ENCODE measurements at places on chromosomes 16 and 17.

DNA sequence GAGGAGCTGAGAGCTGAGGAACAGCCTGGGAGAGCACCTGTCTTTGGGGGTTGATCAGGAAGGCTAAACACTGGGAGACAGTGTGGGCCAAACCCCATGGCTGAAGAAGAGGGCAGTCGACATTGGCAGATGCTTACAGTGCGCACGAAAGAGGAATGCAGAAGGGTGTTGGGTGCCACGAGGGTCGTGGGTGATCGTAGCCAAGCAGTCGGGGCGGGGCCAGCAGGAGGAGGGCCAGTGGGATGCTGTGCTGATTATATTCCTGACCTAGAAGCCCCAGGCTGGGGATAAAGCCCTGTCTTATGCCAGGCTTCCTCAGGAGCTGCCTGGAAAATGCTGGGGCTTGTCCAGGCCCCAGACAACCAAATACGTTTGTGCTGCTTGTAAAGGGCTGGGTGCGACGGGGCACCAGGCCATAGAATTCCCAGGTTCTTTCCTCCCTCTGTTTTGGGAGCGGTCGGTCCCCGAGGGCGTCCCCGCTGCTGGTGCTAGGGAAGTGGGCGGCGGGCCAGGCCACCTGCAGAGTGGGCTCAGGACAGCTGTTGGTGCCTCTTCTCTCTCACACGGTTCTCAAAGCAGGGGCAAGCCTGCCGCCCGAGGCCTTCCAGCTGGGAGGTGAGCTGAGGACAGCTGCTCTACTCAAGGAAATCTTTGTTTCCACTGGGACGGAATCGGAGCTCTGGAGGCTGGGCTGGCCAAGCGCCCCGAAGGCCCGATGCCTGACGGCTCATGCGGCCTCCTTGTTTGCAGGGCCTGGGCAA is 10.0 kb downstream of the C1QTNF1 start:
- no peak for DNase-seq

DNA sequence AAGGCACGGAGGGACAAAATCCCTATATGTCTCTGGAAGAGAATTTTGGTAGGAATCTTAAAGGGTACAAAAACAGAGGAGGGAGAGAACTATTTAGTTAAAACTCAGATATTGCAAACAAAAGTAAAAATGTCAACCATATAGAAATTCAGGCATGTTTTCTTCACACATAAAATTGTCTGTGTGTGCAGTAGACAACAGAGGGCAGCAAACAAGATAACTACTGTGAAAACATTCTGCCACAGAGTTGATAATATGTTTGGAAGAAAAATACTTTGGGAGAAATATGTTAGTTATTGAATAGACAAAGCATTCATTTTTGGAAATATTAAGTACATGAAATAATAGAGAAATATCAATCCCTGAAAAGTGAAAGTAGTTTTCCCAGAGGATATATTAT is 56.2 kb downstream of the SNX11 start:
- no peak for DNase-seq

DNA sequence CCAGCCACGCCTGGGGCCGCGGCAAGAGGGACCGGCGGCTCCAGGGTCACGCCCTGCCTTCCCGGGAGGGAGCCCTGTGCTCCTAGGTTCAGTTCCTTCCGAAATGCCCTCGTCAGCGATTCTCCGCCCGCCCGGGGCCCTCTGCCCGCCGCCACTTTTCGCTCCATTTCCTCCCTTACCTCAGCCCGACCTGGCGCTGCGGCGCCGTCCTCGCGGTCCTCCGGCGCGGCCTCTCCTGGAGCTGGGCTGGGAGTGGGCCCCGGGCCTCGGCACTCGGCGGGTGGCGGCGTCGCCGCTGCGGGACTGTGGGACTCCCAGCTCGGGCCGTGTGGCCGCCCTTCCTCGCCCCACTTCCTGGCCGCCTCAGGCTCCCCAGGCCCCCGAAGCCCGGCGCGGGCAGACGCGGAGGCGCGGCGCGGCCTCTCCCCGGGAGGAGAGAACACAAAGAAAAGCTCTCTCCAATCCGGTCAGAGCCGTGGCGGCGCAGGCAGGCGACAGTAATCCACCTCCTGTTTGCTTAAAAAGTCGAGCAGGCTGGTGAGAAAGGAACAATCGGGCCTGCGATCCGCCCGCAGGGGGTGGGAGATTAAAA is 1.6 kb downstream of the BAHCC1 start:
- no peak for DNase-seq

DNA sequence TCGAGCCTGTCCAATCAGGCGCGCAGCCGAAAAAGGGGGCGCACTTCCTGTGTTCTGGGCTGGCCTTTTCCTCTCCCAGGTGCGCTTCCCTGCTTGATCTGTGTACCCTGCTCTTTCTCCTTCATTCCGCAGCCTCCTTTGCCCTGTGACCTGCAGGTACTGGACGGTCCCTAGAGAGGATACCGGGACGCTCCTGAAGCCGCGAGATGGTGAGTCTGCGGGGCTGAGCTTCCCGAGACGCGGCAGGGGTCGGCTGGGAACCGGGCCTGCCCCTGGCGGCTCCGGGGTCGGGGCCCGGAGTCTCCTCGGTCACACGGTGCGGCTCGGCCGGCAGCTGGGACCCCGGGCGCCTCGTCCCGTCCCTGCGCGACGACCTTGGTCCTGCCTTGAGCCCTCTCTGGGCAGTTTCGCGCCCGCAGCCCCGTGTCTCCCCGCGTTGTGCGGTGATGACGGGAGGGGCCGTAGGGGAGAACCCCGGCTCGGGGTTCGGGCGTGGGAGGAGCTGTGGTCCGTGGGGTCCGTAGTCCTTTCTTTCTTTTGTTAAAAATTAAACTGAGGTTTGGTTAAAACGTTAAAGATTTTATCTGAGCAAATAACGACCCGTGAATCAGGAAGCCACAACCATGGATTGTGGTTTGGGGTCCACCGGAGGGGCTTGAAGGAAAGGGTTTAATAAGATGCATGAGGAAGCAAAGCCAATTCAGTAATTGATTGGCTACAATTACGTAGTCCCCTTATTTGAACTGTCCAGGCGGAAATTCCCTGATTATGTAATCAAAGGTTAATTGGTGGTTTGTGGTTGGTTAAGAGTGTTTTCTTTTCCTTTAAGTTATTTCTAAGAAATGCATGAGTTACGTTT is 172.8 kb upstream of the ZNF267 start:
- peak; percentile 82 for DNase-seq

DNA sequence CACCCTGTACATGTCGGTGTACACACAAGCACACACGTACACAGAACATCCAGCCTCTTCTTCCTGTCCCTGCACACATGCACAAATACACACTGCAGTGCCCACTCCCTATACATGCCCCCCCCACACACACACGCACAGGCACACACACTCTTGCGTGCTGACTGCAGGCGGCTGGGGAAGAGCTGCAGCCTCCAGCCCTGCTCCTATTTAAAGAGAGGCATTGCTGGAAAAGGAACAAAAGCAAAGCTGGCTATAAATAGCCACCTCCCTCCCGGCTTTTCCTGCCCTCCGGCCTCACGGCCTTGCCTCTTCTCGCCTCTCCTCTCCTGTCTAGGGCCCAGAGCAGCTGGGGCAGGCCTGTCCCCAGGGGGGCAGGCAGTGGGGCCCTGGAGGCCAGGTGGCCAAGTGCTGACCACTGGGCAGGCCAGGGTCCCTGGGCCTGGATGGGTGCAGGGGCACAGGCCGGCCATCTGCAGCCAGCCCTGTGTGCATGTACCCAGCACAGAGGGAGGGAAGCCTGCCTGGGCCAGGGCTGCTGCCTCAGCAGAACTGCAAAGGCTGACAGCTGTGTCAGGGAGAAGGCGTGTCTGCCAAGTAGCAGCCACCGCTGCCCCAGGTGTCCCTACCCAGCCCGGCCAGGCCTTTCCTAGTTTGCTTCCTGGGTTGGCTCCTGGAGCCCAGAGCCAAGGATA is 25.4 kb downstream of the RTN4RL1 start:
- no peak for DNase-seq

GRCh38 chr16:59469266-59469665 is 735.1 kb upstream of the GOT2 start:
- no peak for DNase-seq

GRCh38 chr16:75695708-75696107 is 5.6 kb downstream of the DUXB start:
- no peak for DNase-seq

DNA sequence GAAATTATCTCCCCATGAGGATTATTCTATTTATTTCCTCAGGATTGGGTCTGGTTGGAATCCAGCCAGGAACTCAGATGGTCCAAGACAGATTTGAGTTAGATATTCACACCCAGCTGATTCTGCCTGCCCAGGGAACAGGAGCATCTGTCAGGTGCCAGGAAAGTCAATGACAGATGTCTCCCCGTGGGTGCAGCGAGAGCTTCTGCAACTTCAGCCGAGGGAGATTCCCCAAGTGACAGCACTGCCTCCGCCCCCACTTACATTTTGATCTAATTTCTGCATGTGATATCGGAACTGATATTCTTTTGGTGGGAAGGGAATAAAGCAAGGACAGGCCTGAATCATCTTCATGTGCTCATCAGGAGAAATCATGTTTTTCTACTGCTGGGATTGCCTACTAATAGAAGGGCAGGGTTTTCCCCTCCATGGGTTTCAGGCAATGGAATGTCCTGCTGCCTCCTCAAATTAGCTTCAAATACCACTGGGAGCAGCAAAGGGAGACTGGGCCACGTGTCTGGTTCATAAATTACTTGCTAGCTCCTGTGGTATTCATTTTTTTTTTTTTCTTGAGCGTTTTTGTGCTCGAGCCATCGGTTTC is 15.7 kb upstream of the DHX8 start:
- DNase-seq: no peak

- DNase-seq: peak; percentile 25
Observed at GRCh38 chr17:58666858-58667267, 25.0 kb downstream of the TEX14 start.

GRCh38 chr17:28574526-28574925 is 2.2 kb downstream of the ALDOC start:
- no peak for DNase-seq

- DNase-seq: no peak
Observed at GRCh38 chr16:16928532-16929109, 542.1 kb downstream of the XYLT1 start.

DNA sequence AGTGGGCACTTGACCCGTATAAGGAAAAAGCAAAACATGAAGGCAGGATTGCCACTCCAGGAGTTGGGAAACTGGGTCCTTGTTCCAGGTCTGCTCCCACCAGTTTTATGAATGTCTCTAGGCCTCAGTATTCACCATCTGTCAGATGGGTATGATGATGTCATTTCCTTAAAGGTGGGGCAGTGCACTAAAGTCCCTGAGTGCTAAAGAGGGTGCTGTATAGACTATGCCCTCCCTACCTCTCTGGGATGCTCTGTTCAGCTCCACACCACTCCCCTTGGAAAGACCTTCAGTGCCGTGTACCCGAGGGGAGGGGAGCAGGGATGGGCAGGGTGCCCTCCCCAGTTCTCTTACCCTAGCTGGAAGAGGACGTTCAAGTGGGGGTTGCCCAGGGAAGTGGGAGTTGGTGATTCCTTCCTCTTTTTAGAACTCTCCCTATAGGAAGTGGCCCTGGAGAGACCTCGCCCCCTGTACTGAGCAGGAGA is 2.2 kb downstream of the LASP1 start:
- no peak for DNase-seq

- DNase-seq: no peak
Observed at GRCh38 chr16:8555400-8555799, 34.9 kb downstream of the TMEM114 start.

DNA sequence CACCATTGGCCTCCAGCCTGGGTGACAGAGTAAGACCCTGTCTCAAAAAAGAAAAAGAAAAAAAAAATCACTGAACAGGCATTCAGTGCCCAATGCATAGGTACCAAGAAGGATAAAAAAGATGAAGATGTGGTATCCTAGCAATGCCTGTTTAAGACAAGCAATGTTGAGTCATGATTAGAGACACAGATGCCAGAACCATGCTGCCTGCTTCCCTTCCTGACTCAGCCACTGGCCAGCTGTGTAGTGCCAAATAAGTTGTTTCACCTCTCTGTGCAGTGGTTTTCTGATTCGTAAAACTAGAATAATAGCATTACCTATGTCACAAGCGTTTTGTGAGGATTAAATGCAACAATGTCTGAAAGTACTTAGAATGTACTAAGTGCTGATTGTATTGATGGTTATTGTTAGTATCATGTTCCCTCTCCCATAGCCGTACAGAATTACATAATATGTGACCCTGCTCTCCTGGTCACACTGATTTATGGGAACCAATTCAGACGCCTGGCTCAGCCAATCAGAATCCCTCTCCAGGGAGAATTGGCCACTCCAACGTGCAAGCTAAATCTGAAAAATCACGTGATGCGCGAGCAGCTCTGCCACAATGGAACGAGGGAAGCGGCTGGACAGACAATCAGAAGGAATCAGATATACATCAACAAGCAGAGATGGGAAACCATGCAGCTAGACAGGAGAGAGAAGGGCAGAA is 241.9 kb downstream of the SLC39A11 start:
- DNase-seq: no peak

DNA sequence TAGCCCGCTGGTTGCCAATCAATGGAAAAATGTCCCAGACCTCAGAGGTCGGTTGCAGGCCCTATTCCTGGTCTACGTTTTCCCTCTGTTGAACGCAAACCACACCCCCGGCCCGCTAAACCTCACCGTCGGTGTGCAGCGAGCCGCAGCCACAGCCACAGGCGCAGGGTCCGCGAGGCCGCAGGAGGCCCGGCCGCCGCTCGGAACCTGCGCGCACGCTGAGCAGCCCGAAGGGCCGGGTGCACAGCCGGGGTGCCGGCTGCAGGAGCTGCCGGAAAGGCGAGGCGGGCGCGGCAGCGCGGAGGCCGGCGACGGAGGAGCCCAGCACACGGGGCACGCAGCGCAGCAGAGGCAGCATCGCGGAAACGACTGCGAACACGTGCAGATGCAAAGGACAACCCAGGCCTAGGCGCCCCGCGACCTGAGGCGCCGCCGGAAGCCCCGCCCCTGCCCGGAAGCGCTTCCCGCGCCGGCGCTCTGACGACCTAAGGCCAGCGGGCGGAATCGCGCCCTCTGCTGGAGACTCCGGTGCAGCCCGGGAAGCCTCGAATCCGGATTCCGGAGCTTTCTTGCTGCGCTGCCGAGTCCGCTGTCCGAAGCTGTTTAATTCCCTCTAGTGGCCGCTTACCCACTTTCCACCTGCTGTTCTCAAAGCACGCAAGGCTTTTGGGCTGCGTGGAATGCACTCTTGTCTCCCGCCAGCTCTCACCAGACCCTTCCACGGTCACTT is at the start of gene C1QBP:
C1QBP (minus strand) TSS at position 440 of the 730 bp plus-strand sequence; CDS start at position 358, 82 bp downstream.
- DNase-seq: peak; percentile 87

- DNase-seq: no peak
Observed at GRCh38 chr17:5219536-5219935, 15.1 kb downstream of the SCIMP start.

GRCh38 chr16:28218109-28218508 is 6.3 kb upstream of the XPO6 start:
- peak; percentile 54 for DNase-seq

- no peak for DNase-seq
Observed at GRCh38 chr17:29159306-29159860, 20.8 kb downstream of the MYO18A start.

DNA sequence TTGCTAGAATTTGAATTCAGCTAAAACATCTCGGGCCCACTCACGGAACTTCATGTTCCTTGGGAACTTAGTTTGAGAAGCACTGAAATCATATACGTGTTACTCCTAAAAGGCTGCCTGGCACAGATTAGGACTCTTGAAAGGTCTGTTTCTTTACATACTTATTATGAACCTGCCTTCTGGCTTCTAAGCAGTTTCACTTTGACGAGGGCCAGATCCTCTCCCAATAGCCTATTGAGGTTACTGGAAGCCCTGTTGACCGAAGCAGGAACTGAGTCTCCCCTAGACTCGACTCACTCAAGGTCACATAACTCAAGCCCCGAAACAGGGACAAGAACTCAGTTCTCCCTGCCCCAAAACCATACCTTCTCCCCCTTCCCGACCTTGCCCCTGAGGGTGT is 121.9 kb upstream of the PLCG2 start:
- DNase-seq: no peak

- DNase-seq: no peak
Observed at GRCh38 chr16:4958510-4959438, 644 bp downstream of the SEC14L5 start.
